Transverse colon (tissue), 4 donors: ENCODE measurements at places on chromosomes 7 and 10.

DNA sequence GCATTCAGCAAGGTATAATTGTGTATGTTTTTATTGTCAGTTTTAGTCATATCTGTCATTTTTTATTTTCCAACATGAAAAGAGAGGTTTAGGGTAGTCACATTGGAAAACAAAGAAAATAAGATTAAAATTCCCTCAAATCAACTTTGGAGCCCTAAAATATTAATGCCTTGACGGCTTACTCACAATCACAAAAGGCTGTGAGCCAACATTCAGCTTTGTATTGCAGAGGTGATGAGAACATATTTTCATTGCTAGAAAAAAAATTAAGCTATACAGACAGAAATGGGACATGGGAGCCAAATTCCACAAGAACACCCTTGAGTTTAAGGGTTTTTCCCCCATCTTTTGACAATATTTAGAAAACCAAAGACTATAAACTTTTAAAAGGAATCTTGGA lies 30.2 kb downstream of the CALD1 start:
- DNase-seq = no peak

- DNase-seq = no peak
Measured at GRCh38 chr7:149420006-149420405, 40.9 kb downstream of the ZNF777 start.

DNA sequence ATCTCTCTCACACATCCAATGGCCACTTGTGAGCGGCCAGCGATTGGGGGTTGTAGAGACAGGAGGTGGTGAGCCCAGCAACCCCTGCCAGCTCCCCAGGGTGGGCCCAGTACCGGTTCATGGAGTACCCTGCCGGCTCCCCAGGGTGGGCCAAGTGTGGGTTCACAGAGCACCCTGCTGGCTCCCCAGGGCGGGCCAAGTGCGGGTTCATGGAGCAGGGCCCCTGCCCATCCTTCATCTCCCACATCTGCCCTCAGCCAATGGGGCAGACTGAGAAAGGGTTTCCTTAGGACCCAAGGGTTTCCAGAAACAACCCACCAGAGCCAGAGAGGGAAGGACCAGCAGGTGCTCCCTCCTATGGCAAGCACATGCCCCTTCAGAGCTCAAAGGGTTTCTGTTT lies 21.4 kb upstream of the SLIT1 start:
- no peak for DNase-seq

DNA sequence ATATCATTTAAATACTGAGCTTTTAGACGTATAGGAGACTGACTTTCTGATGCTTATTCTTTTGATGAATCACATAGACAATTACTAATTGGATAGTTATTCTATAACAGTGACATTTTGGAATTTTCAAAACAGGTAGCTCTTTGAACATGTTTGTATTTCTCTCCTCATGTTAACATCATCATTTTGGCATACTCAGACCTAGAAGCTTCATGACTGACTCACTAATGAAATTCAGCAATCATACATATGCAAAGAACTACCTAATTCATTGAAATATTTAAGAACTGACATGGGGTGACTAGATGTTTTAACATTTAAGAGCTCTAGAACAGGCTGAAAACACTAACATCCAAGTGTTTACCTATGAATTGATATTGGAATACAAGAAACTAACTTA lies 192.3 kb downstream of the VTI1A start:
- DNase-seq = no peak

DNA sequence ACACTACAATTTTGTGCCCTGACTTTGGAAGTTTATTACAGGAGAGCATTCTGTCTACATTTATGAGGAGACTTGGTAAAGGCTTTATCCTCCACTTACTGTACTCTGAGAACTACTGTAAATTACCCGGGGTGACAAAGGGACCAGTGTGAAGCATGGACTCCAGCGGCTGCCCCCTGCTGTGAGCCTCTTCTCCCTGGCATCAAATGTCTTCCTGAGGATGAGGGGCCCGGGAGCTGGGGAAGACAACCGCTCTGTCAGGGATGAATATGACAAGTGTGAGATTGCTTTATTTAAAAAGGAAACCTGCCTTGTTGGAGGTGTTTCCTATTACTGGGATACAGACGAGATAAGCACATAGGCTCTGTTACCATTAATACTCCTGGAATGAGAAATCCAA lies 714.8 kb downstream of the CCSER2 start:
- DNase-seq = no peak

- DNase-seq = no peak
Measured at GRCh38 chr7:14834456-14834855, 68.1 kb downstream of the DGKB start.

DNA sequence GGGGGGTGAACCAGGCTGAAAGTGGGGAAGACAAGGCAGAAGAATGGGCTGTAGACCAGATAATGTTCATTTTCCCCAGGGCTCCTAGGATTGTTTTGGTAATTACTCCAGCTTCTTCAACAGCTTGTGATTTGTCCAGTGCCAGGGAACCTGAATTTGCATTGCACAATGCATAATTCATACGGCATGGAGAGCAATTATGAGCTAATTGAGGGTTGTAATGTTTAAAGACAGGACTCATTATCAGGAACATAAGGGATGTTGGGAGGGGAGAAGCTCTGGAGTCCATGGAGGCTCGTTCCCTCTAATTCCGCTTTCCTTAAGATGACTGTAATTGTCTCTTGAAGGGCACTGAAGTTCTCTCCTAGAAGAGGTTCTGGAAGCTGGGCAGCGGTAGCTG lies 405.0 kb upstream of the ZMIZ1 start:
- no peak for DNase-seq

GRCh38 chr7:1062296-1063294 lies 18.2 kb downstream of the GPR146 start:
- no peak for DNase-seq

GRCh38 chr10:69464801-69465401 lies 13.6 kb downstream of the TSPAN15 start:
- peak; percentile 65 for DNase-seq

DNA sequence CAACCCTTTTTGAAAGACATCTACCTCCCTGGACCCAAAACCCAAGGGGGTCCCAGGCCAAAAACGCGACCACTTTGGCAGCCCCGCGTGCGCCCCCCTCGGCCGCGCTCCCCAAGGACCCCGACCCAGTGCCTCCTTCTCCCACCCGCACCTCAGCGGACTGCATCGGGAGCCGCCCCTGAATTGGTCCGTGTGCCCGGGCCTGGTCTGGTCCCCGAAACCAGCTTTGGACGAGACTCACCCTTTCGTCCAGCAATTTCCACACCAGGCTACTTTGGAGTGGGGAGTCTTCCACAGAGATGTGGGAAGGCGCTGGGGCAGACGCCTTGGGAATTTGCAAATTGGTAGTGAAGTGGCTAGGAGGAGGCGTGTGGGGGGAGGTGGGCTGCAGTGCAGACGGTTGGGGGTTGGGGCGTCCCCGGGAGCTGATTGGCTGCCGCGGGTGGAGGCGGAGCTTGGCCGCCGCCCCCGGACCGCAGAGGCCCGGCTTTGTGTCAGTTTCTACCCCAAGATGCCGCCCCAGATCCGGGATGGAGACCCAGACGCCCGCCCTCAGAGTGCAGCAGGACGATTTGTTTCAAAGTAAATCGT lies 16.9 kb downstream of the TCAF1 start:
- DNase-seq = no peak

- DNase-seq = no peak
Measured at GRCh38 chr10:128016423-128017060, 109.6 kb downstream of the PTPRE start.

- no peak for DNase-seq
Measured at GRCh38 chr10:23910291-23910690, 298.6 kb upstream of the KIAA1217 start.

DNA sequence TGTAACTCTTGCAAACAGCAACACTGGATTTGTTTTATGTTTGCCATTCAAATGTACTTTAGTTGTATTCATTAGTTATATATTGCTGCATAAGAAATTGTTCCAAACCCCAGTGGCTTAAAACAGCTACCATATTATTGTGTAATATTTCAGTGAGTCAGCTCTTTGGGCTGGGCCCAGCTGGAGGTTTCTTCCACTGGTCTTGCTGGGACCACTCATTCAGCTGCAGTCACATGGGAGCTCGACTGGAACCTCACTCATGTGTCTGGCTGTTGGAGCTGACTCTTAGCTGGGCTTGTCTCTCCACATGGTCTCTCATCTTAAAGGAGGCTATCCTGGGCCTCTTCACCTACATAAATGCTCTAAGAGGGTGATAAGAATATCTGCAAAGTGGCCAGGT lies 23.2 kb upstream of the PIP4K2A start:
- no peak for DNase-seq

DNA sequence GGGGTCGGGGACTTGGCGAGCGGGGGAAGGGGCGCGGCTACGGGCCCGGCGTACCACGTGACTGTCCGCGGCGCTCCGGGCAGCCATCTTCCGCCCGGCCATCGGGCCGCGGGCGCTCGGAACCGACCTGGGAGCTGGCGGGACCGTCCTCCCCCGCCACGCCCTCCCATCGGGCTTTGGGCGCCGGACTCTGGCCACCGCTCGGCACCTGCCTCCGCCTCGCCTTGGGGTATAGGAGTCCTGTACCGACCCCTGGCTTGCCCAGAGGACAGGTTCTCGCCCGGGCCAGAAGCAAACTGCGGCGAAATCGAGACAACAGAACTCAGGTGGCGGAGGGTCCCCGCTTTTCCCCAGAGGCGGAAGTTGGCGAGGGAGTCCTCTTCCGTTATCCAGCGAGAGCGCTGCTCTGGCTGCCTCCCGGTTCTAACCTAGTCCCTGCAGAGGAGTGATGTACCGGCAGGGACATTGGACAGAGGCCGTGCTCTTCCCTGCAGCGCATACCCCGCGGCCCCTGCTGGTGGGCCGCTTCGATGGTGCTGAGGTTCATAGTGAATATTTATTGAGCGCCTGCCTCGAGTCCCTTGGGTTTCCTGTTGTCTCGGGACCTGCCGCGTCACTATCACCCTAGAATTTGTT lies 1.2 kb upstream of the SGMS1 start:
- peak; percentile 70 for DNase-seq

- DNase-seq = no peak
Measured at GRCh38 chr10:22319547-22319979, 1.3 kb upstream of the BMI1 start.

GRCh38 chr10:17273403-17273802 lies 45.4 kb downstream of the VIM start:
- no peak for DNase-seq

- DNase-seq = no peak
Measured at GRCh38 chr7:47370461-47371042, 211.4 kb downstream of the TNS3 start.

DNA sequence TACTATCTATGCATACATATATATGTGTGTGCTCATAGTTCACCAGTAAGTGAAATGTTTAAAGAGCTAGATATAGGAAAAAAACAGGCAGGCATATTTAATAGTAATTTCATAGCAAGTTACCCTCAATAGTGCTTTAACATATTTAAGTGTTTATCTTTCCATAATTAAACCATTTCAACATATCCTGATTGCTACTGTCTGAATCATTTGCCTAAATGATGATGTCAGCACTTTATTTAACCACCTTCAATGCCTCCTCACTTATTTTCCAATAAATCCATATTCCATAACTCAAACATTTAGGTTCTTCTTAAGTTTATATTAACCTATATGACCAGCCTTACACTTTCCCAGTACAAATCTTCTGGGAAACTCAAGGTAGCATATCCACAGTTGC lies 601.1 kb downstream of the ARL4A start:
- no peak for DNase-seq

- no peak for DNase-seq
Measured at GRCh38 chr10:100655760-100656421, 89.5 kb upstream of the PAX2 start.

DNA sequence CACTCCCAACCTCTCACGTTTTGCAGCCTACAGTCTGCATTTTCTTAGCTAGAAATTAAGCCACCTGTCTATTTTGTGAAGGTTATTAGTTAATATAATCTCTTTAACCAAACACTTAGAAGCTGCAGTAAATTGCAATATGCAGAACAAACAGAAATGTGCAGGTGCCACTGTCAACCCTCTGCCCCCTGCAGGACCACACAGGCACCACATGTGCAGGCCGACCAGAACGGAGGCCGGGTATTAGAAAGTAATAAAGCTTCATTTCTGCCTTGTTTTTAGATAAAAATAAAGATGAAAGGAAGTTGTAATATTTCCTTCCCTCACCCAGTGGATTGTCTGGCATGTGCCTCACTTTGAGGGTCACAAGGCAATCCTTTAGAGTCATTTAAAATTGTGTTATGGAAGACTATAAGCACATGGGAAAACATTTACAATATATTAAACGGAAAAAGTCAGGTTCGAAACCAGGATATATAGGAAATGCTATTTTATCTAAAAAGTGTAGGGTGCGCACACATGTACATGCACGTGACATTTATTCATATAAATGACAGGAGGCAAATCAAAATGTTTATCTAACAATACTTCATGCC lies 158.2 kb downstream of the ARHGAP12 start:
- peak; percentile 55 for DNase-seq

- DNase-seq = no peak
Measured at GRCh38 chr10:47409866-47410256, 25.8 kb upstream of the ZNF488 start.

DNA sequence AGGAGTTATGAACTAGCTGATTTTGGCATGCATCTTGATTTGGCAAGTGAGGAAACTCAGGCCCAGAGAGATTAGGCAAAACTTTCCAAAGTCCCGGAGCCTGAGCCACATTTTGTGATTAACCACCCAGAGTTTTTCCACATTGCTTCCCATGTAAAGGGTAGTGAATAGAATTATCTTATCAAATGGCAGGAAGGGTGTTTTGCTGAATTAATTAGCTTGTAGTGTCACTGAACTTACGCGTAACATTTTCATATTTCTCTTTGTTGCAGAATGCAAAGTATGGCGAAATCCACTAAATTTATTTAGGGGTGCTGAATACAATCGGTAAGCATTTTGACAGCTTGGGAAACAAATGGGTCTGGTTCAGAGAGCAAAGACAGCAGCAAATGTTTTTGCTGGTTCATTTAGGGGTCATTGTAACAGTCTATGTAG lies 176.2 kb downstream of the ST7 start:
- DNase-seq = no peak

DNA sequence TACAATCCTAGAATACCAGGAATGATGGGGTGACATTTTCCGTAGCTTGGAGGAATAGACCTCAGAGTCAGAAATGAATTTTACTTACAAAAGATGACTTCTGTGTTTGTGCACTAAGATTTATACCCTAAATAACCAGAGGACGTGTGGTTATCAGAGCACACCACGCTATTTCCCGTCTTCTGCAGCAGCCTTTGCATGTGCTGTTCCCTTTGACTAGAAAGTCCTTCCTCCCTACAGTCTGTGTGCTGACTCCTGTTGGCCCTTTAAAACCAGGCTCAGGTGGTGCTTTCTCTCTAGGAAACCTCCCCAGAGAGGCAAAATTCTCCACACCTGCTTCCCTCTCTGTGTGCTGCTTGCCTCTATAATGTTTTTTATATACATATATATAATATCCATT lies 73.3 kb upstream of the SMNDC1 start:
- DNase-seq = no peak
